Tongue (tissue), 3 donors: ENCODE measurements at places on chromosomes 16 and 17. TPM values are rescaled to one million over a fixed set of nuclear protein-coding genes. Genes with fewer than 3 reads are reported as not detected.
A peak's percentile ranks its signal among the peaks of the same experiment; 100 is the strongest.

- DNase-seq, result no peak
Observed at GRCh38 chr16:8194794-8195193, 395.5 kb downstream of the TMEM114 start.

Gene TGFB1I1
- total RNA-seq, result 57.7 TPM

Gene FOXO3B
- 4.8 TPM for total RNA-seq

Gene CDC6
- 4.4 TPM for total RNA-seq

DNA sequence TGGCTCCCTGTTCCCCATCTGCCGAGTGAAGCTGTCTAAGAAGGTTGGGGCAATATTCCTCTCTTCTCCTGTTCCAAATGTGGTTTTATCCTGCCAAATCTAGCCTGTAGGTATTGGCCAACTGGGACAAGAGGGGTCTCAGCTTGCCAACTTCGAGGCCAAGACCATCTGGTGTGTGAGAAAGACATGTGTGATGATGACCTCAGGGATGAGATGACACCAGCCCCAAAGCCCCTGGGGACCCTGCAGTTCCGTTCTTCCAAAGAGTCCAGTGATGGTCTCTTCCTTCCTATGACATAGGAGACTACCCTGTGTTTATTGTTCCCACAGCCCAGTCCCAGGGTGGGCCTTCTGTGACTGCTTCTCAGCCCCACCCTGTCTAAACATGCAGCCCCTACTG lies 34.8 kb upstream of the ADAMTS18 start:
- no peak for DNase-seq

DNA sequence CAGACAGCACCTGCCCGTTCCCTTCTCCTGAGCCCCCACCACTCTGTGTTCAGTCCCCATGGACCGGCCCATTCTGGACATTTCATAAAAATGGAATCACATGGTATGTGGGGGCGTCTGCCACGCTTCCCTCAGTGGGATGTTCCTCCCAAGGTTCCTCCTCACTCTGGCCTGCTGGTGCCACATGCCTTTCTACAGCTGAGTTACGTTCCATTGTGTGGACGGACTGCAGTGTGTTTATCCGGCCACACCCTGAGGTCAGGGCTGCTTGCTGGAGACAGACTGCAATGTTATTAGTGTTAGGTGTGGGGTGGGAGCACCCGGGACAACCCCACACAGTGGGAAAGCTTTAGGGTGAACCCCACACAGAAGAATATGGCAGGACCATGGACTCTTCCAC lies 5.9 kb upstream of the AATK start:
- peak; percentile 27 for DNase-seq

Gene PRR15L
- 4.9 TPM for total RNA-seq

Gene CCDC200
- not detected for total RNA-seq

Gene KCNJ12
- total RNA-seq, result 34.0 TPM

DNA sequence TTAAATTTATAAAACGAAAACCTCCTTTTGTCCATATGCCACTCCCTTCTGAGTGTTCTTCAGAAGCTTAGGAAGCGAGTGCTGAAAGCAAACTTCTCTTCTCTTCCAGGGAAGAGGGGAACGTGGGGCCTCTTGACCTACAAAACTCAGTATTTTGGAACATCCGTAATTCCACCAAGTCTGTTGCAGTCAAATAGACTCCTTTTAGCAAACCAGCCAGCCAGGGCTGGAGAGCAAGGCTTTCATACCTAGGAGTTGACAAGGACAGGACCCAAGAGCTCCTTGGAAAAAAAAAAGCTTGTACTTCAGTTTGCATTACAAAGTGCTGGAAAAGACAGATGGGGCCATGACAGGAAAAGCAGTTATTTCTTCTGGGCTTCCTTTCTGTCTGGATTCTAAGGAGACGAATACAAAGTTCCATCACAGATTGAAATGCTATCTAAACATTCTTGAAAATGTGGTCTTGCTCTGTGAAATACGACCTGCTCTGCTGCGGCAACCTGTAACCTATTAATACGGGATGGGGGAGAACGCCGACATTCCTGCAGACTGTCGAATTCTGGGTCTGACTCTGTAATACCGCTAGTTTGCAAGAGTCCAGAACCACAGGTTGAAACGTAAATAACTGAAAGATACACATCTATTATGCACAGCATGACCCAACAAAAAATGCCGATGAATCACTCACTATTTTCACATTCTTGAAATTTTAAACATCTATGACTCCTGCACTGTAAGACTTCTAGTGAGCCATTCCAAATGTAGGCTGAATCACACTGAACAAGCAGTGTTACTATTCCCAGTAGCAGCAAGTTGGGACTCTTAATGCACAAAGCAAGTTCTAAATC lies 20.6 kb downstream of the VPS53 start:
- no peak for DNase-seq

Gene KRT28
- total RNA-seq, result not detected

Gene ENO3
- 4,089 TPM for total RNA-seq

DNA sequence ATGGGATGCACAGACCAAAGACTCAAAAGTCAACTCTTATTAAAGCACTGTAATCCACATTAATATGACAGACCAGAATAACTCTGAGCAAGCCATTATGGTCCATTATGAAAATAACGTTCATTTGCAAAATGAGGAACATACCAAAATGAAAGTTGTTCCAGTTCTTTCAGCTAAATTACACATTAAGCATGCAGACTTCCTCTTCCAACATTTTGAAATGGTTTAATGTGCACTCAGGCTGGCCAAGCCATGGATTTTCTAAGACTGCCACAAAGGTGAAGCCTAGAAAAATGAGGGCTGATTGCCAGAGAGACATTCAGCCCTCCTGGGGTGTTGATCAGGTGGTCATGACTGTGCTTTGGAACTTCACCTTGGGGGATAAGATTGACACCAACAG lies 56.7 kb upstream of the NOG start:
- DNase-seq, result no peak

Gene TEX14
- total RNA-seq, result under 0.01 TPM

Gene NSF
- 28.6 TPM for total RNA-seq

GRCh38 chr17:74417178-74418045 lies 14.5 kb upstream of the GPRC5C start:
- peak; percentile 48 for DNase-seq

GRCh38 chr16:27138257-27138656 lies 65.1 kb upstream of the KDM8 start:
- no peak for DNase-seq

- no peak for DNase-seq
Observed at GRCh38 chr16:12406158-12406557, 397.5 kb downstream of the CPPED1 start.

Gene COPZ2
- 18.2 TPM for total RNA-seq

DNA sequence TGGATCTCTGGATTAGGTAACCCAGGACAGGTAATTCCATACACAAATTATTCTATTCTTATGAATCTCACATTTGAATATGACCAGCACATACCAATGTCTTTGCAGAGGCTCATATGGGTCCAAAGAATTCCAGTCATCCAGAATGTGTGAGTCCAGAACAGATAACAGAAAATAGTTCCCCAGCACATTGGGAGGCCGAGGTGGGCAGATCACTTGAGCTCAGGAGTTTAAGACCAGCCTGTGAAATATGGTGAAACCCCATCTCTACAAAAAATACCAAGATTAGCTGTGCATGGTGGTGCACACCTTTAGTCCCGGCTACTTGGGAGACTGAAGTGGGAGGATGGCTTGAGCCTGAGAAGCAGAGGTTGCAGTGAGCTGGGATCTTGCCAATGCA lies 26.9 kb downstream of the HYDIN start:
- DNase-seq, result no peak

GRCh38 chr17:35088881-35089585 lies 25.5 kb upstream of the RFFL start:
- DNase-seq, result peak; percentile 94

DNA sequence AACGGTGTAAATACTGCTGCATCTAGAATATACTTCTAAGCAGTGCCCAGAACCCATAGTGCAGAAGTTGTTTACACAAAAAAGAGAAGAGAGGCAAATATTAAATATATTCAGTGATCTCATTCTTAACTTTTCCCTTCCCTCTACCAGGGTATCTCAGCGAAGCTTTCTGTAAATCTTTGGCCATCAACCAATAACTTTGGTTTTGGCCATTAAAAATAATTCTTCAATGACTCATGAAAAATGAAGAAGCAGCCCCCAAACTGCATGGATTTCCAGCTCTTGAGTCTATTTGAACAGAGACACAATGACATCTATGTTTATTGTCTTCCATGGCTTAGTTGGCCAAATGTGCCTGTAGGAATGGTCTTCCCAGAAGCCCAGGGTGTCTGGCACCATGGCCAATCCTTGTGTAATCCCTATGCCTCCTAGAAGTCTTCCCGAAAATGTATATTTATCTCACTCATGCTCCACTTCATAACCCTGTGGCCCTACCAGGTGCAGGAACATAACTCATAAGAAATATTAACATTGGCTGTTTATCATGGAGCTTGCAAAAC lies 646.6 kb downstream of the TOX3 start:
- DNase-seq, result no peak

DNA sequence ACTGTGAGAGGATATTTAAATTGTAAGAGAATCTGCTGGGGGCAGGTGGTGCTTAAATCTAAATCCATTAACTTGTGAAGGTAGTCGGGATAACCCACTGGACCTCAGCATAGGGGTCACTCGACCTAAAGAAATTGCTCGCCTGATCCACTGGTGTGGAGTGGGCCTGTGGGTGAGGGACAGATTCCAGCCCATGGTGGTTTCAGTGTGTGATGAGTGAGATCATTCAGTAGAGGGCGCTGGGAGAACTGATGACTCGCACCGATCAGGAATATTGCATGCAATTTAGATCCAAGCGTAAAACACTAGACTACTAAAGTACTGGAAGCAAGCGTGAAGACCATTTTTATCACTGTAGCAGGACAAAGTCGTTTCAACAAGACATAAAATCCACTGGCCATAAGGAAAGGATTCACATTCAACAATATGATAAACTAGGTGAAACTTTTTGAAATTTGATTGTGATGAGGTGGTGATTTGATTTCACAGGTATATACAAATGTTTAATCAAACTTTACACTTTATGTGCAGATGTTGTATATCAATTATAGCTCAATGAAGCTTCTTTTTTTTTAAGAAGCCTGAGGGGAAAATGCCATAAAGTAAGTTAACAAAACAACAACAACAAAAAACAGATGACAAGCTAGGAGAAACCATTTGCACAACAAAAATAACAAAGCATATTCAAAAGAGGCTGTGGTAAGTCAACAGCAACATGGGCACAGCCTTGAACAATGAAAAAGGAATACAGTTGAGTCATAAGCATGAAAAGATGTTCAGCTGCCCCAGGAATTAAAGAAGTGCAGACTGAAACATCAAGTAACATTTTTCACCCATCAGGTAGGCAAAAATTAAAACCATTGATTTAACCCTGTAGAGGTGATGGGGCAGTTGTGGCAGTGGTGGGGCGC lies 7.5 kb upstream of the TMEM170A start:
- DNase-seq, result peak; percentile 83

- no peak for DNase-seq
Observed at GRCh38 chr16:77219437-77219836, 20.2 kb downstream of the SYCE1L start.

Gene PDIA2
- total RNA-seq, result 2.7 TPM
